ENCODE measurements at places on chromosomes 2 and 18.

GRCh38 chr2:188573453-188573852 lies 281.8 kb downstream of the GULP1 start:
- DNase-seq: no peak

- DNase-seq: peak; percentile 8
These were observed 39.3 kb downstream of the AP1S3 start for GRCh38 chr2:223797811-223798721.

GRCh38 chr18:76499637-76500340 lies 4.7 kb upstream of the ZNF516 start:
- peak; percentile 67 for DNase-seq

- DNase-seq: no peak
These were observed 94.0 kb downstream of the NDUFA10 start for GRCh38 chr2:239930871-239931771.

- DNase-seq: no peak
These were observed 22.8 kb upstream of the SMAD4 start for GRCh38 chr18:51006948-51007789.

DNA sequence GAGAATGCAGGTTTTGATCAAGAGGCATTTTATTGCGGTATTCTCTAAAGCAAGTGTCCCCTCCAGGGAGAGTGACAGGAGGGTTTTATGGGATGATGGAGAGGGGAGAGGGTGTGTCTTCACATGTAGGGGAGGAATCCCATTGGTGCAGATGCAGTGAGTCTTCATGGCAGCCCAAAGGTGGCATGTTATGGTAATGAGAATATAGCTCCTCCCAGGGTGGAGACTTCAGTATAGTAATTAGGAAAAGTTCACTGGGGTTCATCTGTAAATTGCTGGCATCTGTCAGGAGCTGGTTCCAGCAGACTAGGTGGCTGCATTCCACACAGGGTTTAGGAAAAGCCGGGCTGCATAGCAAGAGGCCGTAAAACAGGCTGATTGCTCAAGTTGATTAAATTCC lies 230.7 kb upstream of the CCDC68 start:
- no peak for DNase-seq

DNA sequence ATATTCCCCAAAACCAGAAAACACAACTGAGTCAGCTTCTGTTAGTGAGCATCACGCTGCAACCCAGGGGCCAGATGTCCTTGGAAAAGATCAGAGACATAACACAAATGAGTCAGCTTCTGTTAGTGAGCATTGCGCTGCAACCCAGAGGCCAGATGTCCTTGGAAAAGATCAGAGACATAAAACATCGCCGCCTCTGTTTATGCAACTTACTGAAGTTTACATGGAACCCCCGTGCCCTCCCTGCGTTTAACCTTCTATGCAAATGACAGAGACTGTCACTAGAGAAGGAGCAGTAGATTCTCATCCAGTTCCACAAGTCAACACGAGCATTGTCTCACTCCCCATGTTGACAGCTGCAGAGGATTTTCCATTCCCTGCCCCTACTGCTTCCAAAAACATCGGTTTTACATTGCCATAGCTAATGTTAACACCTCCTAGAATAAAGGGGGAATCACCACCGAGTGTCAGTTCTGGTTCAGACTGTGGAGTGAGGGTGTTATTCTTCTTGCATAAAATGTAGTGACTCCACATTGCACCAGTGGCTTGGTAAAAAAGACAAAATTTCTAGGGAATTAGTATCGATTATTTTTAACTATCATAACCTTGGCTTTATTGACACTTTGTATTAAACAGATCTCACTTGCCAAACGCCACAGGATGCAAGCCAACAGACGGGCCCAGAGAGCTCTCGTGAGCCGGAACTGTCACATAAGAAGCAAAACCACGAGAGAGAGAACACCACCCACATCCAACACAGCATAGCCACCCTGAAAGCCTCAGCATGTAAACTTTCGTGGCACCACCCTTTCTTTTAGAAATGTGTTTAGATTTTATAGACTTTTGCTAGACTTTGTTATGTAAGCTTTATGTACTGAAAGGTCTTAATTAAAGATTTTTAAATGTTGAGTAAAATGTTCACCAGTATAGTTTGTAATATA lies 87.7 kb downstream of the SH3YL1 start:
- no peak for DNase-seq

All from suppressor macrophage treated with lipopolysaccharide for 1 hour (primary cell).